ENCODE measurements at places on chromosomes 2 and 18. TPM values are rescaled to one million over a fixed set of nuclear protein-coding genes. Genes with fewer than 3 reads are reported as not detected.

Gene TEX44
- total RNA-seq = not detected

DNA sequence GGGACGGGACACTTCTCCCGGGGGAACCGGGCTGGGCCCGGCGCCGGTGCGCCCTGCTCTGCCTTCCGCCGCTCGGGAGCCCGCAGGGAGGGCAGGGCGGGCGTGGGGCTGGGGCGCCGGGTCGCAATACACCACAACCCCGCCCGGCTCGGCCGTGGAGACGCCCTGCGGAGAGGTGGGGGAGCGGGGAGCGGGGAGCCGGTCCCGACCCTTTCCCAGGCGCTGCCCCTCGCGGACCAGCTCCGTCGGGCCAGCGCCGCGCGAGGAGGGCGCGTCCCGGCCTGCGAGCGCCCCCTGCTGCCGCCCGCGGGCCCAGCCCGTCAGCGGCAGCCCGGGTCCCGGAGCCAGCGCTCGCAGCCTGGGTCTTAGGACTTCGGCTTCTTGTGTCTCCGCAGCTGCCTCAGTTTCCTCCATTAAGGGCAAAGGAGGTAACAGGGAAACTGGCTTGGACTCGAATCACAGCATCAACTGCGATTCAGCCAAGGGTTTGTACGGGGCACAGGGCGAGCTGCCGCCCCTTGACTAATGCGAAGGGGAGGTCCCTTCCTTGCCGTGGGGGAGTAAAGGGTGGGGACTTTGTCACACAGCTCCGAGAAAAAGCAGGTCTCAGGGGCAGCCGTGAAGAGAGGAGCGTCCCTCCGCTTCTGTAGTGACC is 635 bp upstream of the ADRA2B start:
- no peak for DNase-seq

- DNase-seq = no peak
These were observed 82.3 kb downstream of the FAM117B start for GRCh38 chr2:202716953-202717597.

Gene OTOS
- total RNA-seq = 0.43 TPM

Gene TMEM163
- total RNA-seq = not detected

DNA sequence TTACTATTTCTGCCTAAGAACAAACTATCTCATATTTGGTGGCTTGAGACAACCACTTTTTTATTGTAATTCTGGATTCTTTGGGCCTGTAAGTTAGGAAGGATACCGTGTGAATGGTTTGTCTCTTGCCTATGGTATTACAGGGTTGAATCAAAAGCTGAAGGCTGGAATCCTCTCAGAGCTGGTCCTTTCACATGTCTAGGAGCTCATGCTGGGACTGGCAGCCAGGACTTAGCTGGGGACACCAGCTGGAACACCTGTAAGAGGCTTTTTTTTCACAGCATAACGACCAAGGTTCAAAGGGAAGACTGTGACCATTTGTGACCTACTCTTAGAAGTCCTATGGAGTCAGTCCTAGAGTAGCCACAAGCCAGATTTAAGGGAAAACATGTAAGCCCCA is 226.3 kb downstream of the ZNF804A start:
- no peak for DNase-seq

Gene PRKAG3
- total RNA-seq = not detected

- peak; percentile 15 for DNase-seq
These were observed 20.0 kb upstream of the PTPN2 start for GRCh38 chr18:12904012-12904516.

GRCh38 chr2:190409616-190410015 is 1.5 kb downstream of the MFSD6 start:
- DNase-seq = no peak

DNA sequence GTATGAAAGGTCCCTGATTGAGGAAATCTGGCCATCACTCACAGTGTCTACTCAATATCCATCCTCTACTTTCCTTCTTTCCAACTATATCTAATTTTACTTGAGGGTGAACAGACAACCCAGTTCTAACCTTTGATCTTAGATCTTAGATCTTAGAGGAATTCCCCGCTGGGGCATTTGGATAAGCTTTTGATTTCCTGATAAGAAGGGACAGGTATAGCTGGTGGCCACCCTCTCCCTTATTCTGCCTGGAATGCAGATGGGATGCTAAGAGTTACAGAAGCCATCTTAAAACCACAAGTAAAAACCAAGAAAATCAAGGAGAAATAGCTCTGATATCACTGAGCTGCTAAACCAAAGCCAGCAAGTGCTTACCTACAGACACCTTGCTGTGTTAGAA is 77.2 kb upstream of the ACSL3 start:
- no peak for DNase-seq

DNA sequence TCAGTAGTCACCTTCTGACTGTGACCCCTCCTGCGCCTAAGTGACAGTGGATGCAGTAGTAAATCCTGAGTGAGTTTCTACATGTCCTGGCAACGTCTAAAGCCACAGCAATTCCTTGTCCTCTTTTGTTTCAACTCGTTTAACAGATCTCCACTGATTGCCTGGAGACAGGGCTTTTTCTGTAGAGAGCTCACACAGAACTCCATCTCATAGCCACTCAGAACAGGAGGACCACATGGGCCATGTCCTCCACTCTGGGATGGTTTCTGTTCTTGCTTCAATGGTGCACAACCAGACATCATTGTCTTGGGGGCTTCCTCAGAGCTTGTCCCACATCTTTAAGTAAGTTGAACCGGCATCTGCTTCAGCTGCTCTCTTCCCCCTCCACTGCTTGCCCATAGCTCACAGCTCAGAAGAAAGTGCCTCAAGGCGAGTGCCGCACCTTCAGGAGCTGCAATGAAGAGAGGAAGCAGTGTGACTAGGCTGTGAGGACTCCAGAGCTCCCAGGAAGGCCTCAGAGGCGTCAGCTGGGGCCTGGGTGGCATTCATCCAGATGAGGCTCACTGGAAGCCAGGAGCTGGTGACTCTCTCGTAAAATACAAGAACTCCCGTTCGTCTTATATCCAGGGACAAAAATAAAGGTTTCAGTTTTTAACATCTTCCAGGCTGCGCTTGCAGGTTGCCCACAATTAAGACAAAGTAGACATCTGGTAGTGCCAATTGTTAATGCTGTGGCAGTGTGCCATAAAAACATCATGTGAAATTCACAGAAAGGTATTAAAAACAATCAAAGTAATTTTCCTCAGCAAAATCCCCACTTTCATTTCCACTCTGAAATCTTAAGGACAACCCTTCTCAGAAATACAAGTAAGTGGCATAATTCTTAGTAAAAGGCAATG is 37.3 kb downstream of the ST3GAL5 start:
- DNase-seq = peak; percentile 71

Gene COL4A4
- 0.03 TPM for total RNA-seq

GRCh38 chr2:222105046-222105445 is 193.8 kb downstream of the PAX3 start:
- no peak for DNase-seq

Gene CNTNAP5
- not detected for total RNA-seq

- no peak for DNase-seq
These were observed 167.3 kb downstream of the TMEM18 start for GRCh38 chr2:509888-510287.

DNA sequence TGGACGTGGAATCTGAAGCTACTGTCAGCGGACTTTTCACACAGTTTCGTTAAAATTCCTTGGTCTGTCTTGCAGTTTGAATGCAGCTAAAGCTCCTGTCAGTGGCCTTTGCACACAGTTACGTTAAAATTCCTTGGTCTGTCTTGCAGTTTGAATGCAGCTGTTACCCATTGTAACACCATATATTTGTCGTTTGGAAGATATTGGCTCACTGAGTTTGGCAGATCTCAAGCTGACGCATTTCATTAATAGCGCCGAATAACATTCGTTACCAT is 1.0 kb downstream of the LIMS1 start:
- no peak for DNase-seq

Gene SULT1C4
- total RNA-seq = not detected

DNA sequence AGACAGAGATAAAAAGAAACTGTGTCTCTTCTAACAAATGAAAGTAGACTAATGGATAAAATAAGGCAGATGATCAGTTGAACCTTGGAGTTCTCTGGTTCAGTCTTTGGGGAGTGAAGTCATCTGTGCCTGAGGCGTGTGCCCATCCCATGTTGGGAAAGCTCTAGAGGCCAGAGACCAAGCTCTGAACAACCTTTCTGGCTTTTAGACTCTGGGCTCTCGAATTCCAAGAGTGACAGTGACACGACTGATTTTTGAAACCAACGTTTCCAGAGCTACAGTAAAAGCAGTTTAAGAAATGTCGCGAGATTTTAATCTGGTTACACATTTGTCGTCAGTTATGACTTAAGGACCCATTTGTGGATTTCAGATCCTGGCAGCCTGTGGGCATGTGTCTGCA is 83.7 kb upstream of the APCDD1 start:
- no peak for DNase-seq

DNA sequence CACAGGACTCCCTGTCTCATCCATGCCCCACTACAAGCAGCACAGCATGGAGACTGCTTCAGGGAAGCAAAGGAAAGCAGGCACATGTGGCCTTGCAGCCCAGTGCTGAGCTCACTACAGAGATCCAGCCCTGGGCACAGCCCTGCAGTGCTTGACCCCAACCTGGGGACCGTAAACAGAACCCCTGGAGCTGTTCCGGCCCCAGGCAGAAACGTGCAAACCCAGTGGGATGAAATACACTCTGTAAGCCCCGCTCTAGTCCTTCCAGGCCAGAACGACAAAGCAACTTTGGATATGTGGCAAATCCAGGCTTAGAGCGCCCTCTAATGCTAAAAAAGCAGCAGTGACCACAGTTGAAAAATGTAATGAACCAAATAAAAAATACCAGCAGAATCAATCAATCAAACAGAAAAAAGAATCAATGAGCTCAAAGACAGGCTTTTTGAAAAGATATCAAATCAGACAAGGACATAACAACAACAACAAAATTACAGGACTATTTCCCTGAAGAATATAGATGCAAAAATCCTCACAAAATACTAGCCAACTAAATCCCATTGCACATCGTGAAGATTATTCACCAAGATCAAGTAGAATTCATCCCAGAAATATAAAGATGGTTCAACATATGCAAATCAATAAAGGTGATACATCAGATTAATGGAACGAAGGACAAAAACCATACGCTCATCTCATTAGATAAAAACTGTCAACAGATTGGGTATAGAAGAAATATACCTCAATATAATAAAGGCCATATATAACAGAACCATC is 45.6 kb downstream of the ZNF519 start:
- DNase-seq = no peak

Gene SGPP2
- total RNA-seq = not detected

Gene REG3A
- not detected for total RNA-seq

- DNase-seq = no peak
These were observed 295.0 kb upstream of the SPRED2 start for GRCh38 chr2:65727381-65727780.

Measured in HFFc6 (cell line).